Stimulated activated CD8-positive, alpha-beta memory T cell treated with anti-CD3 and anti-CD28 coated beads, Interleukin-15, amount 100 ng/mL, for 4 hours (primary cell): ENCODE measurements at places on chromosomes 7 and 10.

DNA sequence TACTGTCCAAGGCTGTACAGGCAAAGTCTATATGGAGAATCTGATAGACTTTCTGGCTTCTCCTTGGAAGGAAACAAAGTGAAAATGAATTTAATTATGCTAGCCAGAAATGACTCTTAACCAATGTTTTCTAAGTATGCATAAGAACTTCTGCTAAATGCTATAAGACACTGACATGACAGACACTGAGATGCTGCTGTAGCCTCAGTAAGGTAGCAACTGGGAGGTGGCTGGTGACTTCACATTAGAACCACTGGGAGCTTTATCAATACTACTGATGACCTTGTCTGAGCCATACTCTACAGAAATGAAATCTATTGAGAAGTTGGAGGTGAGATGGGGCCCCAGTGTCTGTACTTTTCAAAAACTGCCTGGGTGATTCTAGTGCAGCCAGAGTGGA lies 188.6 kb downstream of the ZNF365 start:
- DNase-seq = no peak

DNA sequence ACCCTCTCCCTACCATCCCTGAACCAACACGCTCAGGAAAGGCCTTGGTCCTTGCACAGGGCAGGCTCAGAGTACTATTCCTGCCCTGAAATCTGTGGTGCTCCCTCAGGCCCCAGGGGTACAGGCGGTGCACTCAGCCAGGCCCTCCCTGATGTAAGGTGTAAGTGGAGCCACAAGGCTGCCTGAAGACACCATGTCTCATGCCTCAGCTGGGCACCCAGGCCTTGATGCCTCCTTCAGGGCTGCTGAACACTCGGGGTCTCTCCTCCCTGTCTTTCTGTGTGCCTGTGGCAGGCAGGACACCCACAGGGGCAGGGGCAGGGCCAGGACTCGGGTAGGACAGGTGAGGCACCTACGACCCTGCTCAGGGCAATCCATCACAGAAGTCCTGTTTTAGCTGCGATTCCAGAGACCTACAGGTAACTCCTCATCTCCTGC lies 22.9 kb upstream of the ANTXRL start:
- no peak for DNase-seq

- no peak for DNase-seq
These were observed 62.9 kb downstream of the REEP3 start for GRCh38 chr10:63583909-63584724.

DNA sequence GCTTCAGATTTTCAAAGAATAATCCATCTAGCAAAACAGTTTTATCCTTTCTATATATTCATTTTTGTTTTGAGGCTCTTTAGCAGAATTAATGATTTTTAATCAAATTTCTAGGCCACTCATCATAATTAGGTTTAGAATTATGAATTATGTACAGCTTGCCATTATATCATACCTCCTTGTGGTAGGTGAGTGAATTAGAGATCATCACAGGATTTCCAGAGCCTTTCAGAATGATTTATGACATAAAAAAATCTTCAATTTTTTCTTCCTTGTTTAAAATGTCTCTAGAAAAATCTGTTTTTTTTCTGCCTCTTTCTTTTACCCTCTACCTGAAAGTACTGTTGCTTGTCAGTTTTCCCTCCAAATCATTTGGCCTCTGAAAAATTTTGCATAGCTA lies 433.3 kb downstream of the LRMDA start:
- DNase-seq = no peak

DNA sequence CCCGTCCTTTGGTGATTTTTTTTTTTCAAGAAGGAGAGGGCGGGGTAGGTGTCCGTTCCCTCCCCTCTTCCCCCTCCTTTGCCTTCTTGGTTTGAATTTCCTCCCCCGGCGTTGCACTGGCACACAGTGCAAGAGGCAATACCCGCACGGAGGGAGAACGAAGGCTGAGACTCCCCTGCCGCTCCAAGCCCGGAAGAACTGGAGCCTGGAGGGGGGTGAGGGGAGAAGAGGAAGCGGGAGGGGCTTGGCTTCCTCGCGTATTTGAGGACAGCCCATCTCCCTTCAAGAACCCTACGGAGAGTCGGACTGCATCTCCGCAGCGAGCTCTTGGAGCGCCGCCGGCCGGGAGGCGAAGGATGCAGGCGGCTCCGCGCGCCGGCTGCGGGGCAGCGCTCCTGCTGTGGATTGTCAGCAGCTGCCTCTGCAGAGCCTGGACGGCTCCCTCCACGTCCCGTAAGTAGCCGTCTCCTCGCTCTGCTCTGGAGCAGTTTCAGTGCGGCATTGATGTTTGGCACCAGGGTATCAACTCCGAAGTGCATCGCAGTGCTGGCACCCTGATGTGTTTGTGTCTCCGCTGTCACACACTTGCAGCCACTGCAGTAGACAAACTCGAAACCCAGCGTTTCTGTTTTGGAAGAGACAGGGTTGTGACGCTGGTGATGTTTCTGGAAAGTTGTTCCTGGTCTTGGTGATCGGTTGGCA lies at the start of gene CNTNAP2:
Gene CNTNAP2, plus strand, starts transcription at position 281 of the 702 bp plus-strand sequence. Its CDS starts 76 bp downstream, at position 357.
- no peak for DNase-seq

- DNase-seq = no peak
These were observed 540.6 kb downstream of the ZWINT start for GRCh38 chr10:55820478-55820877.

- no peak for DNase-seq
These were observed 85.0 kb downstream of the MPP7 start for GRCh38 chr10:28217848-28218247.

- no peak for DNase-seq
These were observed 611.3 kb upstream of the GALNT17 start for GRCh38 chr7:70520611-70521010.

DNA sequence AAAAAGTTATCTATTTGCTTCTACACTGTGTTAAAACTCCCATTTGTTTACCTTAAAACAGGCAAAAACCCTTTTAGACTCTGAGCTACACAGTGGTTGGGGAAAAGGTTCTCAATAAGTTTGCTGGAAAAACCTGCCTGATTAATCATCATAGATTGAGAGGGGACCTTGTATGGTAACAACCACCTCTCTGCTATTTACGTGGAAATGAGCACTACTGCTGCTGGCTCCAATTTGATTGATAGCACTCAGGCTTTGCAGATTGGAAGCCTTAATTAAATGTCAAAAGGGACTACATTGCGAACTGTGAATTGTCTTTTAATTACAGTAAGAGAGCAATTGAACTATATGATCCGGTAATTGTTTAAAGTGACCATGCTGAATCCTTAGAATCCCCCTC lies 119.0 kb upstream of the IMMP2L start:
- no peak for DNase-seq

GRCh38 chr10:131929122-131929845 lies 28.5 kb downstream of the PPP2R2D start:
- DNase-seq = no peak

DNA sequence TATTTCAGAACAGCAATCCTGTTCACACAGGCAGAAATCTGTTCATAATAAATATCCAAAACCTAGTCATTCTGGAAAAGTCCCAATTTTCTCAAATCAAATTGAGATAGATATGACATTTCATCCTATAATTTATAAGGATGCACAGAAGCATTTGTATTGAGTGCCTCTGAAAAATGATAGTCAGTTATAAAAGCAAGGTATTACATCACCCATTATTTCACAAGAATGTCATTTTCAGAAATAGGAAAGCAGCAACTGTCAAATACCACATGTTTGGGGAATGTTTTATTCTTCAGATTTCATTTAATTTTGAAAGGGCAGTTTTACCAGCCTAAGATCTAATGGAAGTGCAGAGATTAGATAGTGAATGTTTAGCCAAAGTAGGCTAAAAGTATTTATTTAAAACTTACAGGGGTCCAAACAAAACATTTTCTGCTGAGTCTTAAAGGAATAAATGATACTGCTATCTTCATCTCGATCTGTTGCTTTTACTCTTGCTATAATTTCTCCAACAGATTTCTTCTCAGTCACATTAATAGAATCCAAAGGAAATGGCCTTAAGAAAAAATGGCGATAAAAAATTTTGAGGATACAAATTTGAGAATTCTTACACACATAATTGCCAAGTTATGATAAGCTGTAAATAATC lies 185.8 kb downstream of the HGF start:
- no peak for DNase-seq

DNA sequence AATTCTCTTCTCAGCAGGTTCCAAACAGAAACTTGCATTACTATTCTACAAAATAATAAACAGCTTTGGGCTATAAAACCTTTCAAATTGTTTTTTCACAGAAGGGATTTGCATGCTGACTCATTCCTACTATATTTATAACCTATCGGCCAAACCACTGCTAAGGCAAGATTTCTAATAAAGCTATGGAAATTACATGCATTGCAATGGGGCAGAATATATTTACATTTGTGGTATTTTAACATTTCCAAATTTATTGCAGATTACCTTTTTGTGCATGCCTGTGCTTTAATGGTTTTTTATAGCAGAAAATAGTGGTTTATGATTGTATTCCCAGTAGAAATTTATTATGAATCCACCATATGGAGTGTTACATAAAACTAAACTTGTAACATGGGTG lies 69.0 kb upstream of the NPVF start:
- no peak for DNase-seq

DNA sequence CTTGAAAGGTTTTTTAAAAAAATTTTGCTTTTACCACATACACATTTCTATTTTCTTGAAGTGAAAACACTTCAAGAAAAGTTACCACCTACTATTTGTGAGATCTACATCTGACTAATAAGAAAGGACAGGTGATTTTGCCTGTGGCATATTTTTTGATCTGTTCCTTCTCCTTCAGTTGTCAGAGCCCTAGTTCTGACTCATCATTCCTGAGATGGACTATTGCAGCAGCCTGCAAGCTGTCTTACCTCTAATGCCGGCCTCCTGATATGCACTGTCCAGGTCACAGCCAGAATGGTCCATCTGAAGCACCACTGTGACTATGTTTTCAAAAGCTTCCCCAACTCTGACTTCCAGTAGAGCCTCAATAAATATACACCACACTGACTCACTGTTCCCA lies 28.2 kb upstream of the ANK3 start:
- DNase-seq = no peak

GRCh38 chr7:116779931-116780330 lies 82.5 kb upstream of the CAPZA2 start:
- no peak for DNase-seq

- no peak for DNase-seq
These were observed 42.4 kb upstream of the NCAPG2 start for GRCh38 chr7:158746957-158747356.

DNA sequence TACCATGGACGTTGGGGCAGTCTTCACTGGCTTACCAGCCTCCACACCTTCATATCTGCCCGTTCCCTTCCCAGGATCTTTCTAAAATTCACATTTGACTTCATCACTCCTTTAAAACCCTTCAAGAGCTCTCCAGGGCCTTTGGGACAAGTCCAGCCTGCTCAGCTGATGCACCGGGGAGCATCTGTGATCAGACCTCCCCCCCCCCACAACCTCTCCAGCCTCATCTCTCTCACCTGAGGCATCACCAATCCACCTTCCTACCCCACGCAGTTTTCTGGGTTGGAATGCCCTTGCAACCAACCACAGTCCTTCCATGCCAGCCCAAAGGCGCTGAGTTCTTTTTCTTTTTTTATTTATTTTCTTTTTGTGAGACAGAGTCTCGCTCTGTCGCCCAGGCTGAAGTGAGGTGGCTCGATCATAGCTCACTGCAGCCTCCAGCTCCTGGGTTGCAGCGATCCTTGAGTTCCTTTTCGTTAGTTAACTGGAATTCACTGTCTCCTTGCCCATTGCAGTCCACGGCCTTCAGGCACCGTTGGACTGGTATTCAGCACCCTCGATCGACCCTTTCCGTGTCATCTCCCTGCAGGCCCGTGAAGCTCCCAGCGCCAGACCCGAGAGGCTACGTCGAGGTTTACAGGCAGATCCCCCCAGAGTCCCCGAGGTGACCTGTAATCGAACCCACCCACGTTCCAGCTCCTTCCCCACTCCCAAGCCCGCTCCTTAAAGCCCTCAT lies 654 bp downstream of the ALKBH4 start:
- DNase-seq = no peak

DNA sequence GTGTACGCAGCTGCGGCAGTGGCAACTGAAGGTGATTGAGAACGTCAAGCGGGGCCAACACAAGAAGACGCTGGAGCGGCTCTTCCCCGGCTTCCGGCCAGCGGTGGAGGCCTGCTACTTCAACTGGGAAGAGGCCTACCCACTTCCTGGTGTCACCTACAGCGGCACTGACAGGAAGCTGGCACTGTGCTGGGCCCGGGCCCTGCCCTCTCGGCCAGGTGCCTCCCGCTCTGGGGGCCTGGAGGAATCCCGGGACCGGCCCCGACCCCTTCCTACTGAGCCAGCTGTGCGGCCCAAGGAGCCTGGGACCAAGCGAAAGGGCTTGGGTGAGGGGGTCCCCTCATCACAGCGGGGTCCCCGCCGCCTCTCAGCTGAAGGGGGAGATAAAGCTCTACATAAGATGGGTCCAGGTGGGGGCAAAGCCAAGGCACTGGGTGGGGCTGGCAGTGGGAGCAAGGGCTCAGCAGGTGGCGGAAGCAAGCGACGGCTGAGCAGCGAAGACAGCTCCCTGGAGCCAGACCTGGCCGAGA lies 6.5 kb downstream of the ZSWIM8 start:
- no peak for DNase-seq

- no peak for DNase-seq
These were observed 251.8 kb upstream of the MKI67 start for GRCh38 chr10:128377988-128378387.

DNA sequence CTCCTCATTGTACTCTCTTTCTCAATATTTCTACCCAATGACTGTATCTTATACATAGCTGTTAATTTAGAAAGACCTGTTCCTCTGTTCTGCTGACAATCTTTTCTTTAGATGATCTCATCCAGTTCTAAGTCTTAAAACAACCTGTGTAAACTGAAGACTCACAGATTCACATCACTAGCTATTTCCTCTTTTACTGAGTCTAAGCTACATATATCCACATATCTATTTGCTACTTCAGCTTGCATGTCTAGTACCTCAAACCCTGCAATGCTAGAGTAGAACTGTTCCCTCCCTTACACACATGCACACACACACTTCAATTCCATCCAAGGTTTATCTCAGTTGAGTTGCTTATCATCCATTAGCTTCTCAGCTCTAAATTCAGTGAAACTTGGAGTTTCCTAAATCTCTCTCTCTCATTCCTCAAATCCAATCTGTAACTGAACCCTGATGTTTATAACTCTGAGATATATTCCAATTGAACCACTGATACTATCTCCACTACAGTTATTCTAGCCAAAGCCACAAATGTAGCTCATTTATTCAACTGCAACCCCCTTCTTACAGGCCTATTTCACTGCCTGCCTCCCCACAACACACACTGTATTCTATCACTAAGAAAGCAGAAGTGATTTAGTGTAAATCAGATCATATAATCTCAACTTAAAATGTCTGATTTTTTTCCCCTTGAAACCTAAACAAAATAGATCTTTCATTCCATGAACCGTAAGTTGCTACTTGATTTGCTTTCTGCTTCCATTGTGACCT lies 1036.8 kb upstream of the POT1 start:
- no peak for DNase-seq

GRCh38 chr10:28977518-28977917 lies 300.2 kb downstream of the BAMBI start:
- no peak for DNase-seq

DNA sequence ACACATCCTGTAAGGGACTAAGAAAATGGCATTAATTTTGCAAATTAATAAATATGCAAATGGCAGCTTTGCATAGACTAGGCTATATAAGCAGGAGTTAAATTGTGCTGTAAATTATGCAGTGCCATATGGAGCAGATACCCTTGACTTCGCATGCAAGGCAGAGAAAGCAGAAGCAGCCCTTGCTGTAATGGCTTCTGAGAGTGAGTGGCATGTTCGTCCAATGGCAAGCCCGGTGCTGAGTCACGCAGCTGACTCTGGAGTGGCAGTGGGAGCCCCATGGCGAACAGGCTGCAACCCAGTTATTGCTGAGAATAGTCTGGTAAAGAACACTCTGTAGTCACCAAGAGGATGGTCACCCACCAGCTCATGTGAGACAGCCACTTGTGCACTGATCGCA lies 1186.5 kb downstream of the TYW1 start:
- DNase-seq = no peak
